Stimulated activated CD4-positive, alpha-beta T cell treated with anti-CD3 and anti-CD28 coated beads, TNF-alpha, amount 100 ng/mL, for 4 hours (primary cell): ENCODE measurements at places on chromosomes 1 and 21.

DNA sequence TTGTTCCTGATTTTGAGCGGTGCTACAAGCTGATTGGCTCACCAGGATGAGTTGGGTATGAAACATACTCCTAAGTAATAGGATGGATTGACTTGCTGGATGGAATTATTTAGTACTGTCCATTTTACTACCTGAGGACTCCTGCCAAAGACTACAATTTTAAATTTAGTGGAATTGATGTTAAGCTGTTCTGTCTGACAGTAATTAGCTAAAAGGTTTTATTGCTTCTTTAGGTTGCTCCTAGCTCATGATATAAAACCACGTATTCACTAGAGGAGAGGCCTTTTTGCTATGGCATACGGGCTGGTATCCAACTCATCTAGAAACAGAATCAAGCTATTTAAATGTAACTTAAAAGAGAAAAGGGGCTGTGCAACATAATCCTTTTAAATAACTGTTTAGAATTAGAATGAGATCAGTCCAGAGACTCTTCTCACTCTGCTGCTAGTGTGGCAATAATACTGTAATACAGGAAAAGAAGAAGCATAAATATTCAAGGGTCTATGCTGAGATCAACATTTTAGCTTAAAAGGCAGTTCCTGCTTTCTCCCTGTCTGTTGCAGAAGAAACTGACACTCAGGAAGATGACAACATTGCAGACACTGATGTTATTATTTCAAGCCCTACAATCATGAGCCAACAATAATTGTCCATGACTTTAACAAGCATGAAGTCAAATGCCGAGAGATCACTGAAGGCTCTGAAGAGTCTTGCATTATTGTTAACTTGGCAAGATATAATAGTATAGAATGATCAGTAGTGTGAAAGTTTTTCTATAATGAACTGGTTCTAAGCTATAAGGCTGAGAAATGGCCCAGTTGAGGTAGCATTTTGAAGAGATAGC, 258.7 kb upstream of the ADGRL4 start:
- no peak for DNase-seq

GRCh38 chr1:145886390-145886789, 724 bp upstream of the ANKRD35 start:
- no peak for DNase-seq

DNA sequence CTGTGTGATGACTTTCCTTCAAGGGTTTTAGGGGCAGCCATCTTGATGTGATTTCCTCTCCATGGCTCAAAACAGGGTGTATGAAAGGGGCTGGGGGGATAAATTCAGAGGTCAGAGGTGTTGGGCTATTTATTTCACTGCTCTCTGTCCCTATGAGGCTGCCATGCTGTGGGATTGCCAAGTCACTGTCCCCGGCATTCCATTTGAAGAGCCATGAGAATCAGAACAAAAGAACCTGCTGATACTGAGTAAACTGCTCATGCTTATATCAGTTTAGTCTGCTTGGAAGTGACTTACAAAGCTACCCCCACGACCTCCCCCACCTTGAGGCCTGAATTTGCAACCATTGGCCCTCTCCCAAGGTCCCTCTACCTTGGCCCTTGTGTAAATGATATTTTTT, 72.3 kb upstream of the UBE2U start:
- DNase-seq = no peak

- no peak for DNase-seq
These were observed 77.8 kb upstream of the C1orf105 start for GRCh38 chr1:172342584-172343239.

GRCh38 chr1:25863486-25864262, 4.4 kb upstream of the AUNIP start:
- no peak for DNase-seq

DNA sequence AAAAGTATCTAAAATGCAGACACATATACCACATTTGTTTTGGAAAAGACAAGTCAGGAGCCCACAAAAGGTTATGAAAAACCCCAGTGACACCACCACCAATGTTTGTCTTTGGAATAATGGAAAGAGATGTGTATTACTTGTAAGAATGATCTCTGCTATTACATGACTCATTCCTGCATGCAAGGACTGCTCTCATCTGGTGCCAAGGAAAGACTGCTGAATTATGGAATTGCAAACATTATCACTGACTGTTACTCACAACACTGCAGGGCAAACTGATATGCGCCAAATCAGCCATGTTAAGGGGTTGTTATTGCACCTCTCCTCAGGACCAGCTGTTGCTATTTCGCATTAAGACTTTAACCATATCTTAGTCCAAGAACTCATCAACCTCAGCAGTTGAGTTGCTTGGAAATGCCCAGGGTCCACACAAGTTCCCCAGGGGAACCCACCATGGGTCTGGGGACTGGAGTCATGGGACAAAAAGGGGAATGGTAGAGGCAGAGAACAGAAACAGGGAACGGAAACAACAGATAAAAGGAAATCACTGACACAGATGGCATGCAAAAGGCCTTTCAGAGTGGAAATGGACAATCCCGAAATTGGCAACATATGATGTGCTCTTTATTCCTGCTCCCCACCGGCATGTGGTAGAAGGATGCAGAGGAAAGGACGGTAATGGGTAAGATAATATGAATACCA, 34.4 kb downstream of the CAPZB start:
- no peak for DNase-seq

DNA sequence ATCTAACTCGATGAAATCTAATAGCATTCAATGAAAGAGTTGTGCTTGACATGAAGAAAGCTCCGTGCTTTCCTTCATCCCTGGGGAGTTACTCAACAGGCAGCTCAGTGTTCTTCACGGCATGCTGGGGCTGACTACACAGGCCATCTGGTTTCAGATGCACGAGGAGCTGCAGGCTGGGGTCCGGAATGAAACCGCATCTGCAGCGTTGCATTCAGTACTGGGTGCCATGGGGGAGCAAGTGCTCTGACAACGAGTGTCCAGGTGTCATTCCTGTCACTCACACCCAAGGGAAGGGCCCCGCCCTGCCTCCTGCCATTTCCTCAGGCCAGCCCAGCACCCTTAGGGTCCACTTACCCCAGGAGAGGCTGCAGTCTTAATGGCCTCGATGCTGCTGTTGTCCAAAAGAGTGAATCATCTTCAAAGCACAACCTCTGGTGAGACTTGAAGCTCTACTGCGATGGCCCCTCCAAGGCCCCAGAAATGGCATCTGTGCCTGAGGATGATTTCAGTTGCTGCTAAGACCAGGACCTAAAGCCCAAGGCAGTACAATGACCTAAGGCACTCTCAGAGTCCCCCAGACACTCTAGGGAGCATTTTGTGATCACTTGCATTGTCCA, 61.4 kb downstream of the STUM start:
- no peak for DNase-seq

DNA sequence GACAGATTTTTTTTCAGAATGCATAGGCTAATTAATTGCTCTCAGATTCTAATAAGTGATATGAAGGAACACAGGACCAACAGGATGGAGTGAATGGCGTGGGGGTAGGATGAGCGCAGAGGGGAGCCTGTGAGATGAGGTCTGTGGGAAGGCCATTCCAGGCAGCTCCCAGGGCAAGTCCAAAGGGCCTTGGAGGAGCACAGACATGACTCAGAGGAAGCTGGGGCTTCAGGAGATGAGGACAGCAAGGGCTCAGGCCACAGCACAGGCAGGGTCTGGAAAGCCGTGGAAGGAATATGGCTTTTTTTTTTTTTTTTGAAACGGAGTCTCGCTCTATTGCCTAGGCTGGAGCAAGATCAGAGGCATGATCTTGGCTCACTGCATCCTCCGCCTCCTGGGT, 35.1 kb downstream of the FMN2 start:
- DNase-seq = no peak

DNA sequence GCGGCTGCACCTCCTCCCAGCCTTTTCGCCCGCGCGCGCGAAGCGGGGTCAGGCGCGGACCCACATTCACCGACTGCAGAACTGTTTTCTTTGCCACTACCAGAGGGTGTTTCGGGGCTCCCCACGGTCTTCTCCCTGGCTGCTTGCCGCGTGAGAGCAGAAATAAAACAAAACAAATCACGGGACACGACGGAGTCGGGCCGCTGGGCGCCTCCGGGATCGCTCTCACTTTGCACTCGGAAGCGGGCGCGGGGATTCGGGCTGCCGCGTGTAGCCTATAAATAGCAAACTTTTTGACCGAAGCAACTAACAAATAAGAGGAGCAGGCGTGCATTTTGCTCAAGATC, 412.3 kb upstream of the ESRRG start:
- no peak for DNase-seq

GRCh38 chr1:205284420-205285144, 37.0 kb downstream of the NUAK2 start:
- peak; percentile 61 for DNase-seq

DNA sequence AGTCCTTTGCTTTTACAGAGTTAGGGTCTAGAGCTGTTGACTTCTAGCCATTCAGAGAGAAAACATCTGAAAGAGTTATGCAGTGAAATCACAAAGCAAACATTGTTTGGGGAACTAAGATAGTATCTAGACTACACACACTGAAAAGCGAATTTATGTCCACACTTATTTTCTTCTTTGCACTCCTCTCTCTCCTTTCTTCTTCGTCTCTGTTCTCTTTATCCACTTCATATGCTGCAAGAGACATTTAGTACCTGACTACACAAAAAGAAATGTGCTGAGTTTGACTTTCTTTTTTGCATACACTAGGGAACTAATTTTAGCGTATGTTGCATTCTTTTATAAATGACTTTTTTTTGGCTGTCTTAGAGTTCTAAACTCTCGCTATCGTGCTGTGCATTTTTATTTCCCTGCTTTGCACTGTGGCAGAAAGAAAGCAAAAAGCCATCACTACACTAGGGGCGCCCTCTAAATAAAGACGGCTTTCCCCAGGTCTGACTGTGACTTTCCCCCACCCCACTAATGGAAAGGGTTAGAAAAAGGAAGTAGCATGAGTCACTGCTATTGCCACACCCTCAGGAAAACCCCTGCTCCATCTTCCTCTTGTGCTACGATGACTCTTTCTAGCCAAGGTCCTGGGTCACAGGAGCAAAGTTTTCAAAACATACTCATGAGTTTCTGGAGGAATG, 65.7 kb downstream of the MAP3K7CL start:
- DNase-seq = no peak

- DNase-seq = no peak
These were observed 50.1 kb upstream of the RGS21 start for GRCh38 chr1:192266645-192267044.

DNA sequence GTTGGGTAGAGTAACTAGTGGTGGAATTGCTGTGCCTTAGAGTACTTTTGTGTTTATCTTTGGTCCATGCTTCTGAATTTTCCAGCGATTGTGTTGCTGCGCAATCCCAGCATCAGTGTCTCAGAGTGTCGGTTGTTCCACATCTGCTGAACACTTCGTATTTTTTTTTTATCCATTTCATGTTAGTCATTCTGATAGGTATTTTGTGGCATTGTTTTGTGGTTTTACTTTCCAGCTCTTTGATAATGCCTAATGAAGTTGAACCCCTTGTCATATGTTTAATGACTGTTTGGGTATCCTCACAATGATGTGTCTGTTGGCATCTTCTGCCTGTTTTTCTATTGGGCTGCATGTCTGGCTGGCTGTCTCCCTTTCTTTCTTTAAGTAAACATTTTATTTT, 13.6 kb downstream of the TUFT1 start:
- no peak for DNase-seq

DNA sequence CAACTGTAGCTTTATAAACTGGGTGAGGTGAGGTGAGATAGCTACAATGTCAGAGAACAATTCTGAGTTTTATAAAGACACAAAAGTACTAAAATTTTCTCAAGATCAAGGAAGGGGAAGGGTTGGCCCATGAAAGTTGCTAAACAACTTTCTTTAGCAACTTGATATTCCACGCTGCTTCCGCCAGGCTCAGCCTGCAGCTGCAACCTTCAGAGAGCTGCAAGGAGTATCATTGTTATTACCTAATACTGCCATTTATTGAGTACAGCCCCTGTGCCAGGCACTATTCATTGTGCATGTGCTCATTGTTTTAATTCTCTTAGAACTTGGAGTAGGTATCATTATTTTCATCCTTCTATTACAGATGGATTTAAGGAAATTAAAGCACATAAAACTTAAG, 34.1 kb upstream of the SUCO start:
- DNase-seq = no peak

DNA sequence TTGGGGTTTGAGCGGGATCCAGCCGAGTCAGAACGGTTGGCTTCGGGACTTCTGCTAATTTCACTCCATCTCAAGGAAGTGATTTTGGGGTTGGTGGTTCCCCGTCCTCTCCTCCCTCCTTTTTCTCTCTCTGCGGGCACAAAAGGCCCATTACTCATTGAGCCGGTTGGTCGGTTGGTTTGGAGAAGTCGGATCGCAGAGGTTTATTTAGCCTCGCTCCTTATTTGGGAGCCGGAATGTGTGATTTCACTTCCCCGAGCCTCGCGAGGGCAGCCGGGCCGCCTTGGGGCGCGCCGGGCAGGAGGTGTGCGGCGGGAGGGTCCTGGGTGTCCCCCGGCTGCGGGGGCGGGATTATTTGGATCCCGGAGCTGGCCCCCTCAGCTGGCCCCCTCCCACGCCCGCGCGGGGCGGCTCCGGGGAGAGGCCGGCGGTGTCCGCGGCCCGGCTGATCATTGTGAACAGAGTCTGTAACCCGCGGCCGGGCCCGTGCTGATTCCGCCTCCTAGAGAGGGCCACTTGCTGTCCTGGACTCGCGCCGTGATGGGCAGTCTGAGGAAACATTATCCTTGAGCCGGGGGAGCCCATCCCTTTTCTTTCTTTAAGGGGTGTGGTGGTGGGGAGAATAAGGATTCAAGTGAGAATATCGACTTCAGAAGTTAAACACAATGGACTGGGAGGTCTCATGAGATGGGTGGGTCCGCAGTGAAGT, 1.2 kb downstream of the MAPKAPK2 start:
- DNase-seq = no peak

- no peak for DNase-seq
These were observed 24.9 kb downstream of the ATP5PF start for GRCh38 chr21:25709684-25710265.

DNA sequence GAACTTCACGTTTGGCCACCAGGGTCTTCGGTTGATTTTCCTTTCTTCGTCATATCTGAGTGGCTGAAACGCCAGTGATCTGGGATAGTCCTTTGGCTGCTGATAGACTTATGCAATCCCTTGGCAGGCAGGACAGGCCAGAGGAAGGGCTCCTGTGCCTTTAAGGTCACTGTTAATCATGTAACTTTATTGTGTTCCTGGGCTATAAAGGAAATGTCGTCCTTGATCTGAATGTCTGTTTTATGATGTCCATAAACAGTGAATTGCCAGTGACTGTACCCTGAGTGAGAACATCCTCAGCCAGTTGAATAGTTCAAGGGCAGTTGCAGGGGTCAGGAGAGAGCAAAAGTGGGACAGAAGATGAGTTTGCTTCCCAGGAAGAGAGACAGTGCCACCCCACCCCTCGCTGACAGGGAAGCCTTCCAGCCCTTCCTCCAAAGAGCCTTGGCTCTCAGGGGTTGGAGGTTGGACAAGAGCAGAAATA, 68.0 kb downstream of the PDE9A start:
- DNase-seq = no peak
